Body of pancreas (tissue), 4 donors: ENCODE measurements at places on chromosomes 7 and 10. TPM values are rescaled to one million over a fixed set of nuclear protein-coding genes. Genes with fewer than 3 reads are reported as not detected.
A peak's percentile ranks its signal among the peaks of the same experiment; 100 is the strongest.

DNA sequence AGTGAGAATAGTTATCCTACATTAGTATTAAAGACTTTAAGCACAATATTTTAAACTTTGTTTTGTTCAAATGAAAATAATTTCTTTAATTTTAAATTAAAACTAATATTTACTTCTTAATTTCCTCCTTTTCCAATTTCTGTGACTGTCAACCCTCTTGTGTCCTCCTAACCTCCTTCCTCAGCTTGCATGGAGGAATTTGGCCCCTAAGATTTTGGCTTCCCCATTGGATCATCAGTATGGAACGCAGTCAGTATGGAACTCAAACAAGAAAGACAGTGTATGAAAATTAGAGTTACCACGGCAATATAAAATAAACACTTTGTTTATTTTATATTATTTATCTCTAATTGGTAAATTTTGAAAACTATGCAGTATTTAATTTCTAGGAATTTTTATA is 91.2 kb downstream of the CYP51A1 start:
- H3K4me1 ChIP-seq, result peaks cover 29% of the 10 kb centered on the region
- H3K36me3 ChIP-seq, result peaks cover 5% of the 10 kb centered on the region
- no peaks in the 10 kb centered on the region for H3K27me3 ChIP-seq
- no peak for DNase-seq

DNA sequence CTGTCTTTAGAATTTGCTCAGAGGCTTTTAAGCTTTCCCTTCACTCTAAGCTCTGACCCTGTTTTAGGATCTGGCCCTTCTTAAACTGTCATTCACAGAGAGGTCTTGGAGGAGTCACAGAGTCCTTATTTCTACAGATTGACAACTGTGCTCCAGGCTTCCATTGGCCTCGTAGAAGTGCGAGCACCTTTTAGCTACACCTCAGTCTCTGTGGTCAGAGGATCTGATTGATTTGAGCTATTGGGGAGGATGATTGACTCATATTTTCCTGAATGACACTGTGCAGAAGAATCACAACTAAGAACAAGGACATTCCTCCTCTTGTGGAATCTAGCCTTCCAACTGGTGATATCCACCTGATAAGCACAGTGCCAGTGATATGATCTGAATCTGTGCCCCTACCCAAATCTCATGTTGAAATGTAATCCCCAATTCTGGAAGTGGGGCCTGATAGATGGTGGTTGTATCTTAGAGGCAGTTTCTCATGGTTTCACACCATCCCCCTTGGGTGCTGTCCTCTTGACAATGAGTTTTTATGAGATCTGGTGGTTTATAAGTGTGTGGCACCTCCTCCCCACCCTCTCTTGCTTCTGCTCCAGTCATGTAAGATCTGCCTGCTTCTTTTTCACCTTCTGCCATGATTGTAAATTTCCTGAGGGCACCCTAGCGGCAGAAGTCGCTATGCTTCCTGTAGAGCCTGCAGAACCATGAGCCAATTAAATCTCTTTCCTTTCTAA is 3.2 kb downstream of the CYP3A7 start:
- no peak for DNase-seq
- H3K4me1 ChIP-seq, result peaks cover 54% of the 10 kb centered on the region
- no peak overlapping the region for H3K27ac ChIP-seq
- no peak overlapping the region for H3K4me3 ChIP-seq

GRCh38 chr10:57098146-57098545 is 737.1 kb upstream of the ZWINT start:
- H3K27me3 ChIP-seq, result no peaks in the 10 kb centered on the region
- DNase-seq, result no peak
- no peak overlapping the region for H3K4me3 ChIP-seq
- H3K27ac ChIP-seq, result no peak overlapping the region
- no peaks in the 10 kb centered on the region for H3K36me3 ChIP-seq
- no peaks in the 10 kb centered on the region for H3K4me1 ChIP-seq

- H3K4me3 ChIP-seq, result no peak overlapping the region
- no peaks in the 10 kb centered on the region for H3K4me1 ChIP-seq
- DNase-seq, result no peak
- no peak overlapping the region for H3K27ac ChIP-seq
These were observed 47.8 kb upstream of the PPP2R2D start for GRCh38 chr10:131852823-131853609.

DNA sequence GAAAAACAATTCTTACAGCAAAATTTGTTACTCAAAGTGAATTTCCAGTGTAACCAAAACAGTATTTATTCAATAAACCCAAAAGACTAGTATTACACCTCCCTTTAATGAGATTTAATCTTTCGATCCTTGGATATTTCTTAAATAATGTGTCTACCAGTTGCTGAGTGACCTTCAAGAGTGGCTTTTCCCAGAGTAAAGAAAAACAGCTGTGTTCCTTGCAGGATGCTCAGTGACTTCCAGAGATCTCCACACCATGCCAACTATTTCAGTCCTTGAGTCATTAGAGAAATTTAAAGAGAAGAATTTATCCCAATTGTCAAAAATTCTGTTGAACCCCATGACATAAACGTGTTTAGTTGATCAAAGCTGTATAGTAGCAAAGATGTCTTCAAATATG is 44.0 kb downstream of the IMMP2L start:
- H3K4me3 ChIP-seq, result no peak overlapping the region
- peaks cover 6% of the 10 kb centered on the region for H3K4me1 ChIP-seq
- H3K27ac ChIP-seq, result no peak overlapping the region
- DNase-seq, result no peak
- H3K27me3 ChIP-seq, result no peaks in the 10 kb centered on the region

GRCh38 chr10:120607016-120607709 is 150.1 kb downstream of the PLPP4 start:
- no peak for DNase-seq
- no peaks in the 10 kb centered on the region for H3K36me3 ChIP-seq
- H3K27me3 ChIP-seq, result no peaks in the 10 kb centered on the region
- no peak overlapping the region for H3K4me3 ChIP-seq

DNA sequence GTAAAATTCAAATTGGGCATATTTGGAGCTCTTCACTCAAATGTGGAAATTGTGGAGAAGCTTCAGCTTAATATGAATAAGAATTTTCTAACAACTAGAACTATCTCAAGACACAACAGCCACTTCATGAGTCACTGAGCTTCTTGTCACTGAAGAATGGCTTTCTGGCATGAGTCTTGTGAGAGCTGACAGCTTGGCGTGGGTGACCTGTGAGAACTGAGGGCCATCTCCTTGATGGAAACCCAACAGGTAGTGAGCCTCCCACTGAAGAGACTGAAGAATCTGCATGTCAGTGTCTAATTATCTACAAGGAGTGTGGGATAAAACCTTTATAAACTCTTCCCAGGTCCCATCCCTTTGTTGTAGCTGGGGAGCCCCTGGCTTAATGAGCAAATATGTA is 66.0 kb downstream of the CLEC2L start:
- no peak overlapping the region for H3K4me3 ChIP-seq
- no peaks in the 10 kb centered on the region for H3K27me3 ChIP-seq
- H3K36me3 ChIP-seq, result peaks cover 17% of the 10 kb centered on the region
- H3K4me1 ChIP-seq, result no peaks in the 10 kb centered on the region
- DNase-seq, result no peak
- H3K27ac ChIP-seq, result no peak overlapping the region

DNA sequence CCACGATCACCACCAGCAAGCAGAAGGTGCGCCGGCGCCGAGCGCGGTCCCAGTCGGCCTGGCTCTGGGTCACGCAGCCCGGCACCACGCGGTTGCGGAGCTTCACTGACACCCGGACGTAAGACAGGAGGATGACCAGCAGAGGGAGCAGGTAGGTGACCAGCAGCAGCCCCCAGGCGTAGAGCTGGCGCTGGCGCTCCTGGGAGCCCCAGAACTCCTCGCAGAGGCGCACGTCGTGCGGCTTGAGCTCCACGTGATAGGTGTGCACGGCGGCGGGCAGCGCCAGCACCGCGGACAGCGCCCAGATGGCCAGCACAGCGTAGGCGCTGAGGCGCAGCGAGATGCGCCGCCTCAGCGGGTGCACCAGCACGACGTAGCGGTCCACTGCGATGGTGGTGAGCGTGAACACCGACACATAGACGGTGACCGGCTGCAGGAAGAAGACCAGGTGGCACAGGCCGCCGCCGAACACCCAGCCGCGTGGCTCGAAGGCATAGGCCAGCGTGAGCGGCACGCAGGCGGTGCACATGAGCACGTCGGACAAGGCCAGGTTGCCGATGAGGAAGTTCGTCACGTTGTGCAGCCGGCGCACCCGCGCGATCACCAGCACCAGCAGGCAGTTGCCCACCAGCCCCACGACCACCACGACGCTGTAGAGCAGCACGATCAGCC is 920 bp downstream of the PRLHR start:
- peak; percentile 54 for DNase-seq
- peaks cover 67% of the 10 kb centered on the region for H3K4me1 ChIP-seq
- no peaks in the 10 kb centered on the region for H3K36me3 ChIP-seq
- H3K4me3 ChIP-seq, result no peak overlapping the region

Gene PDE1C
- total RNA-seq, result 4.9 TPM

Gene KCNH2
- 3.6 TPM for total RNA-seq
